ENCODE measurements at places on chromosomes 2 and 18.

DNA sequence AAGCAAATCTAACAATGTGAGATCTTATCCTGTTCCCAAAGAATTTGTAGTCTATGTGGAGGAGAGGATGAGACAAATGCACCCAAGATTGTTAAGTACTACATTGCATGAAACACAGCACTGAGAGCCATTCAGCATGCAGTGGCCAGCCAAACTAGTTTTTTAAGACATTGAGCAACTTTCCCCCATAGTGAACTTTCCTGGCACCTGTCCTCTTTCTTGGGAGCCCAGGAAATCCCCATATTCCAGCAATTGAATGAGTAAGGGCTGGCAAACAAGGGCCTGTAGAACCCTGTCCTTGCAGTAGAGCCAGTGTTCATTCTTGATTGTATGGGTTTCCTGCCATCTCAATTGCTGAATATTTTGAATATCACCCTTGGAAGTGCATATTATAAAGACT lies 58.8 kb upstream of the FIGN start:
- no peak for DNase-seq

GRCh38 chr18:59846814-59847490 lies 52.8 kb upstream of the PMAIP1 start:
- DNase-seq: no peak

DNA sequence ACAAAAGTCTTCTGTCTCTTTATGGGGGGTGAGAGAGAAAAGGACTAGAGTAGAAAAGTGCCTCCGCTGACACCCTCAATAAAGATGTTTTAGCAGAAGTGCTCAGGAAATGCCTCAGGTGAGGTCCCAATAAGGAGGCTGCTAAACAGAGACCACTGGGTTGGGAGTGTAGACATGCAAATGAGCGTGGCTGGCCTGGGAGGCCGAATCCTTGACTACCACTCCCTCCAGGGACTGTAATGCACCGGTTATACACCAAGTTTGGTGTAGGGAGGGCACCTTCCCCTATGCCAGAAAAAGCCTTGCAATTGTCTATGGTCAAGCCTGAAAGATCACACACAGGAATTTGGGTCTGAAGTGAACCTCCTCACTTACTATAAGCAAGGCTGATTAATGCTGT lies 1.8 kb downstream of the TMX3 start:
- DNase-seq: no peak

DNA sequence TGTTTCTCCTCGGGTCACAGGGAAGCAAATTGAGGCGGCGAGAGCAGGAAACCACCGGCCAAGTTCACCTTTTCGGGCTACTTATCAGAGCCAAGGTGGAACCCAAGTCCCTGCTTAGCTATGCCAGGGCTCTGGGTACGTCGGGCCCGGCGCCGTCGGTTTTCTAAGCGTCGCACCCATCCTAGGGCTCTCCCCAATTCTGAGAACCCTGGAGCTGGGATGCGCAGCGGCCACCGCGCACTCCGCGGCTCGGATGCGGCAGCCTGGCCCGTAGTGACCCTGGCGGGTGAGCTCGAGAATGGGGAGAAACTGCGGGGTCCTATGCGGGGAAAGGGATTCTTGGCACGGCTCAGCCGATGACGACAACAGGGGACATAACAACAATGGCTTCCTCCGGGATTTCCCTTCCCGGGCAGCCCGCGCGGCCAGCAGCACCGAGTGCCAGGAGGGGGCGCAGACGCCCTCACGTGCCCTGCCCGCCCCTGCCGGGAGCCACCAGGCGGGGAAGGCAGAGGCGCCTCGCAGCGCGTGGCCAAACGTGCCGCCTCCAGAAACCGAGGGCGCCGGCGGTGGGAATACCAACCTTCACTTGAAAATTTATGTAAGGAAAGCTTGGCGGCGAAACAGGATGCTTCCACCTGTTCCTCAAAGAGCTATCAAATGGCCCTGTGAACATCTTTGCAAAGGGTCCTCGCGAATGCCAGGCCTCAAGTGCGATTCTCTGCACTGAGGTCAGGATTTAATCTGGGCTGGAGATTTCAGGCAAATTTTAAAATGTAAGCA lies 2.1 kb upstream of the SLC30A3 start:
- DNase-seq: no peak

DNA sequence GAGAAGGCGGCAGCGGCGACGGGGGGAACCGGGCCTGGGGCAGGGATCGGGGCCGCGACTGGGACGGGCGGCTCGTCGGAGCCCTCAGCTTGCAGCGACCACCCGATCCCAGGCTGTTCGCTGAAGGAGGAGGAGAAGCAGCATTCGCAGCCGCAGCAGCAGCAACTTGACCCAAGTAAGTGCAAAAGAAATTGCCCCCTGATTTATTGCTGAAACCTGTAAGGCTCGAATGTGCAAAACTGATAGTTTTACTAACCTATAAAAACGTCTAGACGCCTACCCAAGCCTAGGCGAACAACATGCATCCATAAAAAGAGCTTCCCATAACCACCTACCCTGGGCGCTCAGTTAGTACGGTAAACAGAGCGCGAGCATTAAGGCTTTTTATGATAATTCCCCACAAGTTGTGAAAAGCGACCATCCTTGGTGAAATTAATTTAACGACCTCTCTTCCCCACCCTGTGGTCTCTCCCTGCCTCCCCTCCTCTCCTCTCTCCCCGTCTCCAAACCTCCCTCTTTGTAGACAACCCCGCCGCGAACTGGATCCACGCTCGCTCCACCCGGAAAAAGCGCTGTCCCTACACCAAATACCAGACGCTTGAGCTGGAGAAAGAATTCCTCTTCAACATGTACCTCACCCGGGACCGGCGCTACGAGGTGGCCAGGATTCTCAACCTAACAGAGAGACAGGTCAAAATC lies 1.0 kb downstream of the HOXD9 start:
- DNase-seq: no peak

- no peak for DNase-seq
Measured at GRCh38 chr18:37527395-37527794, 38.2 kb downstream of the CELF4 start.

GRCh38 chr18:60502591-60502990 lies 130.0 kb upstream of the MC4R start:
- DNase-seq: no peak

- no peak for DNase-seq
Measured at GRCh38 chr2:164964700-164965099, 9.4 kb upstream of the SLC38A11 start.

- no peak for DNase-seq
Measured at GRCh38 chr2:159895258-159896065, 97.5 kb upstream of the CD302 start.

DNA sequence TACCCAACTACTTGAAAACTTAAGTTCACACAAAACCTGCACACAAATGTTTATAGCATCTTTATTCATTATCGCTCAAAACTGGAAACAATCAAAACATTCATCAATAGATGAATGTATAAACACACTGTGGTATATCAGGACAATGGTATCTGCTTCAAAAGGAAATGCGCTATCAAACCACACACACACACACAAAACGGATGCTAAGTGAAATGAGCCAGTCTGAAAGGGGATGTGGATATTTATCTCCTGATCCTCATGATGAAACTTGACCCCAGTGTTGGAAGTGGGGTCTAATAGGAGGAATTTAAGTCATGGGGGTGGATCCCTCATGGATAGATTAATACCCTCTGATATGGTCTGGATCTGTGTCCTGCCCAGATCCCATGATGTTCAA lies 22.0 kb downstream of the PDCL3 start:
- DNase-seq: no peak

DNA sequence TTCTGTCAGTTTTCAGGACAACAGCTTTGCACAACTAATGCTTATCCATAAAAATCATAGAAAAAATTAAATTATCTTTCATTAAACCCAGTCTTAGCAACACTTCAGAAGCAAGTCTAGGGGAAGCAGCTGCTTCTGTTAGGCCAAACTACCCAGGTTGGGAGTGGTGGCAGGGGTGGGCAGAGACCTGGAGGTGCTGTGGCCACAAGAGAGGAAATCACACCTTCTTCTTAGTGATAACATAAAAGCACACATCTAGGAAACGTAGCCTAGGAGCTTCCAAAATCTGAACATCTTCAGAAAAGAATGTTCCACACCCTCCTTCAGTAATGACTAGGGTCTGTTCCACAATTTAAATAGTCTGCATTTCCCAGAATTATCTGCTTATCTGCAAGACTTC lies 32.3 kb upstream of the FRZB start:
- DNase-seq: no peak

GRCh38 chr2:69491864-69492263 lies 54.6 kb upstream of the NFU1 start:
- DNase-seq: no peak

DNA sequence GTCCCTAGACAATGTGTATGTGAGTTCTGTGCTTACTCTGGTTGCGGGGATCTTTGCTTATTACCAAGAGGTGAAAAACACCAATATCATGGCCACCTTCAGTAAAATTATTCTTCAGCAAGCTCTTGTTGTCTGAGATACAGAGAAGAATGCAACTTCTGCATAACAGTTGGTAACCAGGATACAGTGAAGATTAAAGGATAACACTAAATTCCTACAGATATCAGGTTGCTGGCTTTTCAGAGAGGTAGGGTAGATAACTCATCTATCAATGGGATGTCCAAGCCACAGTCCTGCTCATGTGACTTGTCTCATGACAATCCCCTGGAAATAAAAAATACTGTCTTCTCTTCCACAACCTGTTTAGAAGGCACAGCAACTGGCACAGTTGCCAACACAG lies 308.5 kb downstream of the TNS1 start:
- DNase-seq: no peak

DNA sequence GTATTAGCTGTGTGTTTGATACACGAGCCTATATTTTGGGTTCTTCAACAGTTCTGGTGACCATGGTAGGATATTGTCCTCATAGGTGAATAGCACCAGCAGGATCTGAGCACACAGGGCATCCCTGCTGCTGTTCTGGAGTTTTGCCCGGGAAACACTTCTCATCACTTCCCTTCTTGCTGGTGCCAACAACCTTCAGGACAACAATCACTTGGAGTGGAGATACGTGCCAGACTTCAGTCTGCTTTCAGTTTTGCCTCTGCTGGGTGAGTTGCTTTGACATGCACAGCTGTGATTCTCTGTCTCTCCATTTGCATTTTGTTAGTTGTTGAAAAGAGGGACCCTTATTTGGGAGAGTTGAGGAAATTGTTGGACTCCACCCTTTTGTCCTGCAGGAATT lies 1347.2 kb upstream of the DDX18 start:
- no peak for DNase-seq

- DNase-seq: peak; percentile 19
Measured at GRCh38 chr2:42843611-42844010, 51.2 kb upstream of the HAAO start.

GRCh38 chr2:240813231-240813921 lies 6.6 kb downstream of the KIF1A start:
- peak; percentile 55 for DNase-seq

- DNase-seq: no peak
Measured at GRCh38 chr2:159855143-159855542, 57.1 kb upstream of the CD302 start.

DNA sequence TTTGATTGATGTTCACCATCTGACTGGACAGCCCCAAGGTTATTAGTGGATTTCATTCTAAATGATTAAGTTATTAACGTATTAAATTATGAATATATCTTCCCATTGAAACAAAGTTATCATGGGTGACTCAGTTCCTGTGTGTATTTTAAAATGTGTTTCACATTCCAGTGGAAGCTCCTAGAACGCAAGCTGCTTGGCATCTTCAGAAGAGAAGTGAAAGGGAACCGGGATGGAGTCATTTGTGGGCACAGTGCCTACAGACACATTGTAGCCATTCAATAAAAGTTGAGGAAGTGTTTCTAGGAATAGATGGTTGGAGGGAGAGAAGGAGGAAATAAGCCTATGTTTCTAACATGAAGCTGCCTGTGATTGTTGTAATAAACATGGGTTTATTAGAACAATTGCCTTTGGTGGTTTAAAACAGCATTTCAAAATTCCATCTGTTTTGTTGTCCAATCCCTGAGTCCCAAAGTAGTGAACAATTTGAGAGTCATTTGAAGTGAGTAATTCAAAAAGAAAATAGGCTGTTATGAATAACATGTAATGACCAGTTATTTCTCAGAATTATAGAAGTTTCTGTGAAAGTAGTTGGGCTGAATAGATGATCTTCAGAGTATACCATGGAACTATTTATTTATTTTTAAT lies 143.5 kb downstream of the PKP4 start:
- no peak for DNase-seq

All from coronary artery (tissue), 2 donors.